Tibial nerve (tissue), 4 donors: ENCODE measurements at places on chromosomes 7 and 10.

GRCh38 chr10:71878327-71879034 is 27.4 kb upstream of the PSAP start:
- DNase-seq: no peak
- no peak overlapping the region for H3K27ac ChIP-seq
- H3K27me3 ChIP-seq: no peaks in the 10 kb centered on the region

GRCh38 chr7:14226126-14226525 is 236.7 kb upstream of the ETV1 start:
- no peaks in the 10 kb centered on the region for H3K36me3 ChIP-seq
- H3K27ac ChIP-seq: no peak overlapping the region
- no peaks in the 10 kb centered on the region for H3K27me3 ChIP-seq
- no peak for DNase-seq
- no peaks in the 10 kb centered on the region for H3K4me1 ChIP-seq

GRCh38 chr10:5078547-5079180 is 15.6 kb upstream of the AKR1C3 start:
- no peak overlapping the region for H3K27ac ChIP-seq
- no peaks in the 10 kb centered on the region for H3K27me3 ChIP-seq
- H3K4me1 ChIP-seq: no peaks in the 10 kb centered on the region
- no peak for DNase-seq
- no peaks in the 10 kb centered on the region for H3K36me3 ChIP-seq
- no peak overlapping the region for H3K4me3 ChIP-seq

GRCh38 chr10:28891058-28891713 is 213.9 kb downstream of the BAMBI start:
- no peak overlapping the region for H3K27ac ChIP-seq
- H3K36me3 ChIP-seq: no peaks in the 10 kb centered on the region
- no peak overlapping the region for H3K4me3 ChIP-seq
- no peaks in the 10 kb centered on the region for H3K4me1 ChIP-seq
